ENCODE measurements at places on chromosomes 2 and 18. TPM values are rescaled to one million over a fixed set of nuclear protein-coding genes. Genes with fewer than 3 reads are reported as not detected.

The SCN1A gene
- total RNA-seq: 0.19 TPM

The NEU4 gene
- 0.28 TPM for total RNA-seq

The EFEMP1 gene
- total RNA-seq: 2,583 TPM

The RIT2 gene
- not detected for total RNA-seq

The CYRIA gene
- total RNA-seq: 5.2 TPM

The RTP5 gene
- not detected for total RNA-seq

The CTAGE1 gene
- 0.28 TPM for total RNA-seq

The CD8B gene
- not detected for total RNA-seq

The HOXD10 gene
- 0.19 TPM for total RNA-seq

The EPHA4 gene
- total RNA-seq: 5.6 TPM

The CNRIP1 gene
- total RNA-seq: 16.9 TPM

Measured in regular cardiac myocyte (primary cell).